ENCODE measurements at places on chromosomes 4 and X.
A peak's percentile ranks its signal among the peaks of the same experiment; 100 is the strongest.

DNA sequence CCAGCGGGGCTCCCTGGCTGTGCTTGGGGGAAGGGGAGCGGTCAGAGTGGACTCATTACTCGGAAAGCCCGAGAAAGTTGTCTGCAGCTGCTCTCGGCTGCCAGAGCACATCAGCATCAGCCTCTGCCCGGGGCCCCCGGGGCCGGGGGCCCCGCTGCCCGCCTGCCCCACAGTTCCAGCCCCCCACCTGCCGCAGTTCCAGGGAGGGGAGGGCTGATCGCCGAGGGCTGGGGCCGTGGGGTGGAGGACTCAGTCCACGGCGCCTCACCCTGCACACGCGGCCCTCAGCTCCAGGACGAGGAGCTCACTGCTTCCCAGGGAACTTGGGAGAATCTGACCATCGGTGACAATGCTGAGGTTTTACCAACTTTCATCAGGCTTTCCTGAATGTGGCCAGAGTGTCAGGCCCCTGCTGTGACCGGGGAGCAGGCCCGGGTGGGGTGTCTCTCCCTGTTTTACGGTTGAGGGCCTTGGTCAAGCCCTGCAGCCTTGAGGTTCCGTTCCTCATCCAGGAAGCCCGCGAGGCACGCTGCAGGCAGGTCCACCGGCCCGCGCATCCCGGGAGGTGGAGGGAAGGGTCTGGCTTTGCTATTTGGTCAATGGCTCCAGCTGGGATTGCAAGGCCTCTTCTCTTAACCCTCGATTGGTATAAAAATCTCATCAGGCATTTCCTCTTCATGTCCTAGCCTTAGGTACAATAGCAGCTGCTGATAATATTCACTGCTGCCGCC, 57.2 kb downstream of the CPZ start:
- no peak for DNase-seq

- DNase-seq, result no peak
Observed at GRCh38 chrX:151735219-151735618, 673 bp downstream of the CNGA2 start.

GRCh38 chrX:46279214-46279924, 265.9 kb downstream of the ZNF674 start:
- no peak for DNase-seq

- no peak for DNase-seq
Observed at GRCh38 chr4:151784706-151785105, 23.9 kb upstream of the GATB start.

GRCh38 chr4:87919941-87920340, 55.6 kb upstream of the SPP1 start:
- no peak for DNase-seq

DNA sequence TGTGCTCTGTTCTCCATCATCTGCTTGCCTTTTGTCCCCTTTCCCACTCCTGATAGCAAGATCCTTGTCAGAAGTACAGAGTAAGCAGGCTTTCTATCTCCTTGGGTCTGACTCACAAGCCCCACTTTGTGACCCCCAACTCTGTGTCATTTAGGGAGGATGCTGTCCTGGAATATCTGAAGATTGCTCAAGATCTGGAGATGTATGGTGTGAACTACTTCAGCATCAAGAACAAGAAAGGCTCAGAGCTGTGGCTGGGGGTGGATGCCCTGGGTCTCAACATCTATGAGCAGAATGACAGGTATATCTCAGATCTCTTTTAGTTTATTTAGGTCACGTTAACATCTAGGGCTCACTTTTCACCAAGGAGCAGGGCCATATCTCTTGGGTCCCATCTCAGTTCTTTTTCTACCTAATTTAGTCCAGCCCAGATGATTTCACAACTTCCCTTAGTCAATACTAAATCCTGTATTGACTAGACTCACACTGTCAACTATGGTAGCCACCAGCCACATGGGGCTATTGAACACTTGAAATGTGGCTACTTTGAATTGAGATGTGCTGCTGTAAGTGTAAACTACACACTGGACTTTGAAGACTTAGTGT, 64.3 kb downstream of the MSN start:
- no peak for DNase-seq

- no peak for DNase-seq
Observed at GRCh38 chr4:83569987-83570386, 34.1 kb downstream of the GPAT3 start.

GRCh38 chr4:6885953-6886557, 23.6 kb upstream of the TBC1D14 start:
- DNase-seq, result no peak

- DNase-seq, result no peak
Observed at GRCh38 chr4:175891851-175892250, 79.8 kb upstream of the GPM6A start.

DNA sequence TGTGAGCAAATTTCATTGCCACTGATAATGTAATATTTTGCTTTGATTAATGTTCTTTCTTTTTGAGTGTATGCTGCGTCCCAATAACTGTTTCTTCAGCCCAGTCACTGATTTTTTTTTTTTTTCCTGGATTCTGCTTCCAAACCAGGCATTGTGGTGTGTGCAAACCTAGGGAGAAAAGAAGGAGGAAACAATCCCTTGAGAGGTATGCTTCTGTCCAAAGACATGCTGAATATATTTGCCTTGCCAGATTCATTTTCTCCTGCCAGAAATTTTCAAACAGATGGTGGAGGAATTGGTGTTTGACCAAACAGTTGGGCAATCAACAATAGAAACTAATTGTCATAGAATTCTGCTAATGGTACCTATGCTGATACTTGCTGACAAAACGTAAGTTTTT, 753.6 kb downstream of the RPA4 start:
- DNase-seq, result no peak

- DNase-seq, result no peak
Observed at GRCh38 chr4:148312956-148313490, 129.2 kb downstream of the NR3C2 start.

GRCh38 chr4:112818594-112818965, 181.6 kb downstream of the LARP7 start:
- DNase-seq, result peak; percentile 7

GRCh38 chr4:3801931-3802550, 35.9 kb downstream of the ADRA2C start:
- DNase-seq, result peak; percentile 23

DNA sequence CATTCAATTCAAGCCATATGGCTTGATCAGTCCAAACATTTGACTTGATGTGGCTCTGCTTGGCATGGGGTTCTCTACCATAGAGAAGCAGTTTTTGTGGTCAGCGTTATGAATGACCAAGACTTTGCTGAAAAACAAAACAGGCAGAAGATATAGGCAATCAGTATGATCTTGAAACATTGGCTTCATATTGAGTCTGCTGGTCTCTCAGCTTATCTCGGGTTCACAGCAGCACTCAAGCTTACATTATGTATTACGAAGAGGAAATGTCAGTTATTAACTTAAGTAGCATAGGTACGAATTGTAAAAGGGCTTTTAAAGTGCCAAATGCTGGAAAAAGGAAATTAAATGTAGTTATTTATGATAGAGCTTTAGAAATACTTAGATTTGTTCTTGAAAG, 99.0 kb downstream of the AFF2 start:
- no peak for DNase-seq

DNA sequence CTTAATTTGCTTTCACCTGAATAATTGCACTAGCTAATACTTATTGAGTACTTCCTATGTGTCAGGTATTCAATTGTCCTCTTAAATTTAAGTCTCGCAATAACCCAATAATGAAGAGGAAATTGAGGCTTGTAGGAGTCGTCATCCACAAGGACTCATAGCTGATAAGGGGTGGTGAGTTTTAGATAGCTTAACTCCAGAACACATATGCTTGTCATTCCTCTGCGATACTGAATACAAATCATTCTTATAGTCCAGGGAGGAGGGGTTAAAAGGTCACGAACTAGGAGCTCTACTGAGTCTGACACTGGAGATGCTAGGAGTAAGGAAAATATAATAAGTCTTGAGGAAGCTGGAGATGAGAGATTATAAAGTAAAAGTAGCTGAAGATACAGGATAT, 1.4 kb upstream of the PACRGL start:
- no peak for DNase-seq

DNA sequence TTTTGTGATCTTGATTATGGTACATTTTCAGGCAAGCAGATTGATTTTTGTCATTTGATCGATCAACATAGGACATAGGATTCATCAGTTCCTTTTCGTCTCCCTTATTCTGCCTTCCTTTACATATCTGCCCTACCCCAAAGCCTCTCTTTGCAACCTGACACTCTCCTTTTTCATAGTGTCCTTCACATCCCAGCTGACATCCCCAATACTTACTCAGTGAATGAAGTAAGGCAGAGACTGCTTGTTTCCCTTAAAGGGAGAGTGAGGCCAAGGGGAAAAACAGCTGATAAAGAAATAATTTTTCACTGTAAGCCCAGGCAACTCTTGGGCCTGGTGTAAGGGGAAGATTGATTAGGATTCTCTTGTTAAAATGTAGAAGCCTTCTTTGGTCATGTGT, 69.8 kb downstream of the GBA3 start:
- no peak for DNase-seq

GRCh38 chrX:40156470-40157227, 58.9 kb upstream of the BCOR start:
- DNase-seq, result no peak

DNA sequence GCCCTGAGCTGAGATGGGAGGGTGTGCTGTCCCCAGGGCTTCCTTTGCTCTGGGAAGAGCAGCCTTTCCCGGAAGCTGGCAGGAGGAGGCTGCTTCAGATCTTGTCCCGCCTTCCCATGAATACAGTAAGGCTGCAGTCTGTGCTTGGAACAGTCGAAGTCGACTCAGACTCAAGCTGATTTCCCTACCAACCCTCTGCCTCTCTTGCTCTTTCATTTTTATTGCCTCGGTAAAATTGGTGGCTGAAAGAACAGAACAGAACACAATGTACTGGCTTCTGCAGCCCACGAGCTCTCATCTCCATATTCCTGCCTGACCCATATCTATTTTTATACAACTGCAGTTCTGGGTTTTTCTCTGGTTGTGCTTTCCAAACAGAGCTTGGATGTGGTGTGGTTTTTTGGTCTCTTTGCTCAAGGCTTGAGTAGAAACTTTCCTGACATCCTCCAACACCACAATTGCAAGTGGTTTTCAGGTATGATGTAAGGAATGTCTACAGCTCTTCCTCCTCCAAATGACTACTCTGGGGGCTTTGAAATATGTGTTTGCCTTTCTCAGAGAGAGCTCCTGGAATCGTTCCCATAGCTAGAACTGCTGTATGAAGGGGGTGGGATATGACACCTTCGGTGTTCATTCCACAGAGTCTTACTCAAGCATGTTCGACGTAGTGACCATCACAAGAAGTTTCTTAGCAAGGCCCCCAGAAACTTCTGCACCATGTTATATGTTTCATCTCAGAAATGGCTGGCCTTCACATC, 61.3 kb downstream of the ENPP6 start:
- no peak for DNase-seq

DNA sequence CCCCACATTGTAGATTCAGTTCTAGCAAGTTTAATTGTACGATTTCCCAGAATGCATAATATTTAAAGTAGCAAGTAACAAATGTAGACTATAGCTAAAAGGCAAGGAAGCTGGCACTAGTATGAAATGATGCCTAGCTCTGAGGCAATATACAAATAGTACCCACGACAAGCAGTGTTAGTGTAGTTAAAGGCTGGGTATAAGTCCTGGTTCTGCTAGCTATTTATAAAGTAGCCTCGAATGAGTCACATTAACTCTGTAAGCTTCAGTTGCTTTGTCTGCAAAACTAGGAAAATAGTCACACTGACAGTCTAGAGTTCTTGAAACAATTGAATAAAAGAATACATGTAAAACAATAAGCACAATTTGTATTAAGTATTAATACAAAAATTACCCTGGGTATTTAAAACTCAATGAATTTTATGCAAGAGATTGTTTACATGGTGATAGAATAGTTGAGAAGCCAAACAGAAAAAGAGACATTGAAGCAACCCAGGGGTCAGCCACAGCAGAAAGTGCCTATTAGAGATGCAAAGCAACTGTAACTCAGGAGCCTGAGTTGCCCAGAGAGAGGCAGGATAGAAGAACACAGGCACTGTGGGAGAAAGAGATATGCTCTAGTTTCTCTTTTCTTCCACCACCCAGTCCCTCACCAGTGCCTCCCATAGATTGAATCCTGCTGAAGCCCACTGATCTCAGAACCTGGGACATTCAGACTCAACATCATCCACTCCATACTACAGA, 949.0 kb downstream of the C4orf33 start:
- DNase-seq, result no peak
